CD4-positive, alpha-beta T cell (primary cell): ENCODE measurements at places on chromosomes 2 and 18.

GRCh38 chr18:78972385-78972918, 7.2 kb upstream of the SALL3 start:
- peaks cover 34% of the 10 kb centered on the region for H3K27me3 ChIP-seq
- no peak overlapping the region for H3K27ac ChIP-seq
- H3K4me3 ChIP-seq, result no peak overlapping the region
- DNase-seq, result no peak
- H3K4me1 ChIP-seq, result peaks cover 6% of the 10 kb centered on the region
- no peaks in the 10 kb centered on the region for H3K36me3 ChIP-seq

- no peaks in the 10 kb centered on the region for H3K4me1 ChIP-seq
- no peak overlapping the region for H3K4me3 ChIP-seq
- H3K27me3 ChIP-seq, result peaks cover 34% of the 10 kb centered on the region
- H3K27ac ChIP-seq, result no peak overlapping the region
Observed at GRCh38 chr18:55780586-55781071, 192.6 kb upstream of the TCF4 start.

- DNase-seq, result no peak
- no peak overlapping the region for H3K27ac ChIP-seq
- no peaks in the 10 kb centered on the region for H3K4me1 ChIP-seq
- H3K4me3 ChIP-seq, result no peak overlapping the region
- H3K27me3 ChIP-seq, result peaks cover 3% of the 10 kb centered on the region
- no peaks in the 10 kb centered on the region for H3K36me3 ChIP-seq
Observed at GRCh38 chr2:523698-524270, 153.4 kb downstream of the TMEM18 start.

DNA sequence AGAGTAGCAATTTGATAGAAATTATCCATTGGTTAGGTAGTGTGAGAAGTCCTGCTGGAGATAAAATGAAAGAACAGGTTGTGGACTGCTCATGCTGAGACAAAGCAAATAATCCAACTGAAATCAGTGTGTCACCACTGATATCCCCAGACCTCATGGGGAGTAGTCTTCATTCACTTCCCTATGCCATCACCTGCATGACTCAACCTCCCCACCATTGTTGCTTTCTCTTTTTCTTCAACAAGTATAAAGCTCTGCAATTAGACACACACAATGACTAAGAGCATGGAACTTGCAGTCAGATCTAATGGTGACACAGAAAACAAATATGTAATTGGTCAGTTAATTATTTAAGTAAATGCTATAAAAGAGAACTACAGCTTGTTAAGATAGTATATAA, 475.3 kb downstream of the RIT2 start:
- DNase-seq, result no peak
- H3K27ac ChIP-seq, result no peak overlapping the region
- H3K36me3 ChIP-seq, result no peaks in the 10 kb centered on the region

GRCh38 chr18:11666176-11666575, 22.9 kb upstream of the GNAL start:
- no peak overlapping the region for H3K4me3 ChIP-seq
- no peak overlapping the region for H3K27ac ChIP-seq
- no peaks in the 10 kb centered on the region for H3K36me3 ChIP-seq
- H3K27me3 ChIP-seq, result no peaks in the 10 kb centered on the region

- H3K4me3 ChIP-seq, result no peak overlapping the region
- H3K27ac ChIP-seq, result no peak overlapping the region
- no peak for DNase-seq
Observed at GRCh38 chr2:69269330-69269729, 117.7 kb downstream of the GFPT1 start.

GRCh38 chr18:70028084-70028483, 80.4 kb upstream of the CD226 start:
- no peak for DNase-seq
- H3K27me3 ChIP-seq, result no peaks in the 10 kb centered on the region
- no peaks in the 10 kb centered on the region for H3K4me1 ChIP-seq
- H3K36me3 ChIP-seq, result peaks cover 15% of the 10 kb centered on the region
- H3K4me3 ChIP-seq, result no peak overlapping the region
- H3K27ac ChIP-seq, result no peak overlapping the region

DNA sequence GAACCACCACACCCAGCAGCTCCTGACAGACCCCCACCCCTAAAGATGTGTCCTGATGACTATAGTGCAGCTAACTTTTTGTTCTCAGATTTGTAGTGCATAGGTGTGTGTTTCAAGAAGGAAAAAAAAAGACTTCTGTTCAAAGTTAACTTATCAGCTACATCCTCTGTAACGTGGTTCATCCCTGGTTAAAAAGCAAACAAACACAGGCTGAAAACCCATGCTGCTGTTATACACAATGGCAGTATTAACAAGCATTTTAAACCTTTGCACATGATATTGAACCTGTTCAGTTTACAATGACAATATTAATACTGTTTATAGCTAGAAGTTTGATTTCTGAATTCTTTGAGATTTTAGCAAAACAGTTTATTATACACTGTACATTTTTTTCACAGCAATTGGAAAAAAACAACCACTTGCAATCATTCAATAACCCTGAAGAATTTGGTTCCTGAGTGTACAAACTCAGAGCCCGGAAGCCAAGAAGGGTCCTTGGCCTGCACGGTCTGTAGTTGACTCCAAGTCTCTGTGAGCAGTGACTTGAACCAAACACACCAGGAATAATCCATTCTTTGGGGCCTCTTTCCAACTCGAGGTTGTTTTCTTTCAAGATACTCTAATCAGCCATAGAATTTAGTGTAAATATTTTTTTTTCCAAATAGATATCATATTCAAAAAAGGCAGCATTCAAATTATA, 153.2 kb upstream of the MAPRE2 start:
- no peak overlapping the region for H3K27ac ChIP-seq
- H3K4me1 ChIP-seq, result no peaks in the 10 kb centered on the region
- no peaks in the 10 kb centered on the region for H3K27me3 ChIP-seq
- no peak overlapping the region for H3K4me3 ChIP-seq
- no peaks in the 10 kb centered on the region for H3K36me3 ChIP-seq

GRCh38 chr18:49898421-49898820, 85.1 kb upstream of the ACAA2 start:
- H3K27ac ChIP-seq, result no peak overlapping the region
- DNase-seq, result peak; percentile 76
- no peaks in the 10 kb centered on the region for H3K36me3 ChIP-seq
- H3K4me3 ChIP-seq, result no peak overlapping the region
- H3K27me3 ChIP-seq, result no peaks in the 10 kb centered on the region

- H3K4me1 ChIP-seq, result no peaks in the 10 kb centered on the region
- H3K27ac ChIP-seq, result no peak overlapping the region
- H3K27me3 ChIP-seq, result peaks cover 4% of the 10 kb centered on the region
- DNase-seq, result no peak
- no peaks in the 10 kb centered on the region for H3K36me3 ChIP-seq
Observed at GRCh38 chr18:76255070-76255683, 239.9 kb downstream of the ZNF516 start.

DNA sequence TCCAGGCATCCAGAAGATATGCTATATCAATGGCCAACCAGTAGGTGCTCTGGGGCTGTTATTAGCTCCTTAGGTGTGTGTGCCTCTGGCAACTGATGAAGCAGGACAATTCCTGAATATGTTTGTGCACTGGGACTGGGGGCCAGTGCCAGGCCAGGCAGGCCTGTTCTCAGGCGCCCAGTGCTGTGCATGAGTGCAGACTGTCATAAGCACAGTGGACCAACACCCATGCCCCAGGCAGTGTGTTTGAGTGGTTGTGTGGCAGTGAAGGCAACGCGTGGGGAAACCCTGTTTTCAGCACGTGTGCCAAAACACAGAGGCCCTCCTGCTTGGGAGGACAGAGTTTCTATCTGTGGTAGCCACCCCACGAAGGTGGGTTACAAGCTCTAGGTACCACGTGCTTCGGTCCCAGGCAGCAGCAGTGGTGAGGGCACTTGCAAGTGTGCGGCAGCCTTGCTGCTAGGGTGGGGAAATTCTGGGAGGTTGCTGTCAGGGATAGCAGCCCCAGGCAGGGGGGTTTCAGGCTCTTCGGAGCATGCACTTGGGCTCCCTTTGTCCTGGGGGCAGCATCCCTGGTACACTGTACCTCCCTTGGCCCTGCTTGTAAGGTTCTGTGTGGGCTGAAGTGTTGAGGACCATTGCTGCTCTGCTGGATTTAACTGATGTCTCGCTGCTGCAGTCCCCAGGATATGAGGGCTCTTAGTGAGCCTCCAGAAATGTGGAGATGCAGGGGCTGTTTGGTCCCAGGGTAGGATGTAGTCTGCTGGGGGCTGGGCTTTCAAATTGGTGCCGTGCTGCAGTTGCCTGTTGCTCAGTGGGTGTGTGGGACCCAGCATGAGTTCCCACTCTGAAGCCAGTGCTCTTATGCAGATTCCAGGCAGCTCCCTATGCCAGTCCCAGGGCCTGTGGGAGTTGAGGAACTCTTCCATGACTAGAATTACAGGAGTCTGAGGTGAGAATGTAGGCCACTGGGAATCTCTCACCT, 280.9 kb downstream of the RPRM start:
- no peaks in the 10 kb centered on the region for H3K4me1 ChIP-seq
- no peak overlapping the region for H3K27ac ChIP-seq
- no peak overlapping the region for H3K4me3 ChIP-seq
- H3K36me3 ChIP-seq, result no peaks in the 10 kb centered on the region

DNA sequence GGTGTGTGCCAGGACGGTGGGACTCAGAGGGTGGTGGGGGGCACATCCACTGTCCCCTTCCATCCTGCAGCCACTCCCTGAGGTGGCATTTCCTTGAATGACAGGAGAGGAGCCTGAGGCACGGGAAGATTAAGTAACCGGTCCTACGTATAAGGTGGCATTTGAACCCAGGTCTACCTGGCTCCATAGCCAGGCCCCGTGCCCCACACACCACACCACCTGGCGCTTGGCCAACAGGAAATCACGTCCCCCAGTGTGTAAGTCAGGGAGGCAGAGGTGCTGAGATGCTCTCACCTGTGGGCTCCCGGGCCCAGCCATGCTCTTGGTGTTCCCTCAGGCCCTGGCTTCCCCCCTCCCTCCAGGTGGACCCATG, 53.7 kb downstream of the HPCAL1 start:
- no peak overlapping the region for H3K27ac ChIP-seq
- H3K4me1 ChIP-seq, result peaks cover 23% of the 10 kb centered on the region
- no peaks in the 10 kb centered on the region for H3K27me3 ChIP-seq
- peaks cover 27% of the 10 kb centered on the region for H3K36me3 ChIP-seq
- H3K4me3 ChIP-seq, result no peak overlapping the region

DNA sequence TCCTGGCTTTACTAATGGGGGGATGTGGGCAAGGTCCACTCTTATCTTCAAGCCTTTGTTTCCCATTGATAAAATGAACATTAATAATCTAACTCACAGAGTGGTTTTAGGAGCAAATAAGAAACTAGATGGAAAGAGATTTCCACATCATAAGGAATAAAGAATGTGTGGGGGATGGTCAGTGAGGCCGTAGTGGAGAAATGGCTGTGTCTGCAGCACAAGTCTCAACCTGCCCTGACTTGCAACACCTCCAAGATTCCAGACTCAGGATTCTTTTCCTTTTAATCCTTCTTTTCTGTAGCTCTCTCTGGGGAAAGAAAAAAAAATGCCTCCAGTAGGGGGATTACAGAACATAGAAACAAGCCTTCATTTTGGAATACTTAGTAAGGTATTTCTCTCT, 124.2 kb upstream of the MEX3C start:
- H3K27ac ChIP-seq, result no peak overlapping the region
- DNase-seq, result no peak
- H3K4me1 ChIP-seq, result no peaks in the 10 kb centered on the region
- H3K27me3 ChIP-seq, result no peaks in the 10 kb centered on the region
- H3K4me3 ChIP-seq, result no peak overlapping the region

DNA sequence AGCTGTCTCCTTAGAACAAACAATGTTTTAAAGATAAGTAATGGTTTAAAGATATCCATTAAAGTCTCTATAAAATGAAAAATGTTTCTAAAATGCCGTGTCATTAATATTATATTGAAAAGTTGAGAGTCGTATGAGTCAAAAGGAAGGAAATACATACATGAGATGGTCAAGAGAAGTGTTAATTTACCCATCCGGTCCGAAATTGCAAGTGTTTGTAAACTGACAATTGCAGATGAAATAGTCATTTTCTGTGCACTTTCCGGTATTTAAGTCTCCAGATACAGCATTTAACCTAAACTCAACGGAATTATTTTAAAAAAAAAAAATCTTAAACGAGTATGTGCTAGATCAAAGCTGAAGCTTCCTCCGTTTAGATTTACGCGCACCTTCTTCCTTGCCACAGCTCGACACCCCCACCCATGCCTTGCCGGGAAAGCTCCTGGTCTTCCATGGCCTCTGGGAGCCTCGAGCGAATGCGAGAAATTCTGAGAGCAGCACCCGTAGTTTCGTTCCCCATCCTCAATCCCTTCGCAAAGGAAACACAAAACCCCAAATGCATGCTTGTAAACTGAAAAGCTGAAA, 1.8 kb downstream of the DSC3 start:
- DNase-seq, result no peak
- H3K27me3 ChIP-seq, result peaks cover 19% of the 10 kb centered on the region
- no peaks in the 10 kb centered on the region for H3K36me3 ChIP-seq
- no peaks in the 10 kb centered on the region for H3K4me1 ChIP-seq

DNA sequence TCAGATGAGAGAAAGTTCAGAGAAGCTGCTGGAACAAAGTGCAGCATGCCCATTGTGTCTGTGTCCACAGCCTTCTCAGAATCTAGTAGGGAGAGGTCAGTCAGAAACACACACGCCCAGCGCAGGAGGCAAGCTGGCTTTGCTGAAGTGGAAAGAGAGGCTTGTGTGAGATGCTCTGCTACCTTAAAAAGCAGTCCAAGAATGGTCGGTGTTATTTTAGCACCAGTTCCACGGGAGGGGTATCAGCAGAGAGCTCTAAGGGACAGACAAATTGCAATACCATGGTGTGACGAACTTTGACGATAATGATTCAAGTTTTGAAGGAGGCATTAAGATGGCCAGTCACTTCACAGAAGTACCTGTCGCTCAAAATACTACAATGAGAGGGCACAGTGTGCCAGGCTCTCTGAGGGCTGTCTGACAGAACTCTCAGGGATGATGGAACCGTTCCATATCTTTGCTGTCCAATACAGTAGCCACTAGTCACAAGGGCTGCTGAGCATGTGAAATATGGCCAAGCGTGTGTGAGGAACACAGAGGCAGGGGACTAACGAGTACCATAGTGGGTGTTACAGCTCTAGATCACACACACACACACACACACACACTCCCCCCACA, 237.5 kb upstream of the TMEM200C start:
- H3K4me3 ChIP-seq, result no peak overlapping the region
- no peak overlapping the region for H3K27ac ChIP-seq
- DNase-seq, result no peak
- H3K27me3 ChIP-seq, result no peaks in the 10 kb centered on the region
- H3K4me1 ChIP-seq, result no peaks in the 10 kb centered on the region
- H3K36me3 ChIP-seq, result no peaks in the 10 kb centered on the region
